ENCODE measurements at places on chromosomes 12 and 14.
A peak's percentile ranks its signal among the peaks of the same experiment; 100 is the strongest.

DNA sequence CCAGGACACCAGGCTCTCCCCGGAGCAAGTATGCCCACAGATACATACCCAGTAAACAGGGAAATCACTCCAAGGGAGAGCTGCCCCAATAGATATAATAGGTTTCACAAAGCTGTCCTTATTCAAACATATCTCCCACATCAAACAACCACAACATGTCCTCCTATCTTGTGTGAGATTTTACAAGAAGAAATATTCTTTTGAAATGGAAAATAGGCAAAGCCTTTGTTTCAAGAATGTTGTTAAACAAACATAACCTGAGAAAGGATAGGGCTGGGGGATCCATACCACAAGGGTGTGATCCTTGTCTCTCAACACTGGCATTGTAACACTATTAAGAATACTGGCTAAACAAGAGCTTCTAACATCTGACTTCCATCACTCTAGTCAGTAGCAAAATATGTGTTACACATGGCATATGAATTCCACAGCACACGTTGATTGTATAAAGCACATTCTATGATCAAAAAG is 32.9 kb downstream of the LGR5 start:
- no peak for DNase-seq

- DNase-seq = peak; percentile 60
Measured at GRCh38 chr12:67989184-67989920, at the start of gene IFNG-AS1. Gene IFNG-AS1 (plus strand): TSS chr12:67989447.

- no peak for DNase-seq
Measured at GRCh38 chr14:59771577-59771976, 99.0 kb downstream of the RTN1 start.

GRCh38 chr14:50064993-50065392 is 51.4 kb downstream of the VCPKMT start:
- DNase-seq = peak; percentile 68

DNA sequence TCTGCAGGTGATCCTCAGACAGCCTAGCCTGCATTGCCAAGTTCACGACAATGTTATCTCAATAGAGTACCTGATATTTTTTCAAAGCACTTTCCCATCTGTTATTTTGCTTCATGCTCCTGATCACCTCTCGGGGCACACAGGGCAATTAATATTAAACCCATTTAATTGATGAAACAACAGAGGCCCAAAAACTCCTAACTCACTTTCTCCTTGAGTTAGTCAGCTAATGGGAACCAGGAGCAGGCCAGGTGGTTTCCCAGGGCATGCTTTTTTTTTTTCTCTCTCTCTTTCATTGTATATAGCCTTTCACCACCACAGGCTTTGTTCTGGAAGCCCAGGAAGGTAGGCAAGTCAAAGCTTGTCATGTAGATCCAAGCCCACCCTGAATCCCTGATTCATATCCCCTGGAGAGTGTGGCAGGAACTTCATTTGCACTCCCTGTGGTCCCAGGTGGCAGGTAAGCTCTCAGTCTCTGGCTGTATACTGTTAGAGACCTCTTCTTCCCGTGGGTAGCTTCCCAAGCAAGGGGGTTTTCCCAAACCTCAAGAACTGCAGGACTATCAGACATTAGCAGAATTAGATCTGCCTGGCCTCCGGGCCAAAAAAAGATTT is 41.6 kb upstream of the MAP1LC3B2 start:
- no peak for DNase-seq

GRCh38 chr14:36538051-36538450 is 18.0 kb upstream of the NKX2-1 start:
- DNase-seq = no peak

- DNase-seq = no peak
Measured at GRCh38 chr12:108665608-108666202, 32.0 kb upstream of the SELPLG start.

DNA sequence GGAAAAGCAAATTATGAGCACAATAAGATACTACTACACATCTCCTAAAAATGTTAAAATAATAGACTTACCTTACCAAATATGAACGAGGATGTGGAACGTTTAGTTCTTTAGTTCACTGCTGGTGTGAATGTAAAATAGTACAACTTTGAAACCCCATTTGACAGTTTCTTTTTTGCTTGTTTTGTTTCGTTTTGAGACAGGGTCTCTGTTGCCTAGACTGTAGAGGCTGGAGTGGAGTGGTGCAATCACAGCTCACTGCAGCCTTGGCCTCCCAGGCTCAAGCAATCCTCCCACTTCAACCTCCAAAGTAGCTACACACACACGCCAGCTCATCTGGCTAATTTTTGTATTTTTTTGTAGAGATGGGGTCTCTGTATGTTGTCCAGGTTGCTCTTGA is 136.4 kb upstream of the FAR2 start:
- DNase-seq = no peak

DNA sequence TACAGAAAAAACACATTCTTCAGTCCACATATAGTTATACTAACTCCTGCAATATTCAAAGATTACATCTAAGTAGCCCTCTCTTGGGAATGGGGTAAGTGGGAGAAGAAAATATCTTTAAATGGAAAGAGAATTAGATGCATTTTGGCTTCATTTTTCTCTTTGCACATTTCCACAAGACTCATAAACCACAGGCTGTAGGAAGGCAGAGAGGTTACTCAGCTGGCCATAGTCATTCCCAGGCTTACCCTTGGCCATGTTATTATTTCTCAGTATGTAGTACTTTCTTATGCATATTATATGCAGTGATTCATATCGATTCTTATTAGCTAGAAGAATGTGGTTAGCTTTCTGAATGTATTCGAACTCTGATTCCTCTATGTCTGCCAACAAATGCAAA is 92.2 kb downstream of the PTPRR start:
- no peak for DNase-seq

- no peak for DNase-seq
Measured at GRCh38 chr12:122062832-122063693, 15.5 kb upstream of the MLXIP start.

GRCh38 chr14:58362798-58363412 is 32.8 kb upstream of the TOMM20L start:
- peak; percentile 27 for DNase-seq

GRCh38 chr12:93757792-93758694 is 80.9 kb downstream of the CRADD start:
- no peak for DNase-seq

GRCh38 chr12:68905733-68906132 is 27.2 kb downstream of the CPM start:
- no peak for DNase-seq

- no peak for DNase-seq
Measured at GRCh38 chr14:104180561-104181165, 42.3 kb downstream of the KIF26A start.

- DNase-seq = no peak
Measured at GRCh38 chr12:80721326-80721725, 4.6 kb downstream of the MYF5 start.

DNA sequence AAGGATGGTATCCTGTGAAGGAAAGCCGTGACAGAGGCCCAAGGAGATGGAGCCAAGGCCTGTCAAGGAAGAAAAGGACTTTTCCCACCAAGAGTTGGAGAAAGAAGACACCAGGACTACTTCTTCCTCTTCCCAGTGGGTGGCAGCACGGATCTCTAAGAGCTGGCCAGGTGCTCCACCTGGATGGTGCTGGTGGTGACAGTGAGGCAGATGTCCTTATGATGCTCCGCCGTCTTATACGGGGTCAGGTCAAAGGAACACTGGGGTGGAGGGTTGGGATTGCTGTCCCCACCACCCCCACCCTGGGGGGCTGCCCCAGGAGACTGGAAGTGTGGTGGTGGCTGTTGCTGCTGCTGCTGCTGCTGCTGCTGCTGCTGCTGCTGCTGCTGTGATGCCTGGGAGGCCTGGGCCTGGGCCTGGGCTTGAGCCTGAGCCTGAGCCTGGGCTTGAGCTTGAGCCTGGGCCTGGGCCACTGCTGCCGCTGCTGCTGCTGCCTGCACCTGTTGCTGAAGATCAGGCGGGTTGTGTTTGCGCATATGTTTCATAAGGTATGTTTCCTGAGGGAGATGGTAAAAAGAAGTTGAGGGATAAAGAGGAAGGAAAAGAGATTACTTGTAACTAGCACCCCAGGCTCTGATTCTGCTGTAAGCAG is 4.8 kb upstream of the ING4 start:
- DNase-seq = no peak

DNA sequence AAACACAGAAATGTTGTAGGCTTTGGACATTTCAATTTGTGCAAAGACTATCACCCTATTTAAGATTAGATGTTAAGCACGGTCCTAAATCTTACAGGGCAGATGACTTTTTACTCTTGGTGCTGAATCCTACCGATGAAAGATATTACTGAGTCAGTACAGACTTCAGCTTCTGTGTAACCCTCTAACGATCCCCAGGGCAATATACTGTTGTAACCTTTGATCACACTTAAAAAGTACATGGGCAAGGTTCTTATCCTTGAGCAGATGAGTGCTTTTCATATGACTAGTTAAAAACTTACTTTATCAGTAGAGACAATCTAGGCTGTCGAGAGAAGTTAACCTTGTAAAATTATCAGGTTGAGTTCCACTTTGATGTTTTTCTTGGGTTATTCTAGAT is 22.5 kb downstream of the PDE3A start:
- no peak for DNase-seq

- DNase-seq = no peak
Measured at GRCh38 chr12:80936642-80937390, 918 bp downstream of the LIN7A start.

DNA sequence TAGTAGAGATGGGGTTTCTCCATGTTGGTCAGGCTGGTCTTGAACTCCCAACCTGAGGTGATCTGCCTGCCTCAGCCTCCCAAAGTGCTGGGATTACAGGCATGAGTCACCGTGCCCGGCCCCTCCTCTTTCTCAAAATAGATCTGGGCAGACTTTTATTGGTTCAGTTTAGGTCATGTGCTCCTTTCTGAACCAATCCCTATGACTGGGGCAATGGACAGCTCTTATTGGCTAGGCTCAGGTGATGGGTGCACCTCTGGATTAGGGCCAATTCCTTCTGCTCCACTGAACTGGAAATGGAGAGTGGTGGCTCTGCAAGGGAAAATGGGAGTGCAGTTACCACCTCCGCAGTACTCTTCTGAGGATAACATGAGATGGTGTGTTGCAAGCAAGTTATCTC is 6.2 kb upstream of the ATP6V0A2 start:
- no peak for DNase-seq

- DNase-seq = no peak
Measured at GRCh38 chr12:25434515-25434914, 118.6 kb downstream of the LMNTD1 start.

GRCh38 chr14:90558041-90558982 is 161.5 kb downstream of the CALM1 start:
- no peak for DNase-seq

- no peak for DNase-seq
Measured at GRCh38 chr14:24122416-24122815, 7.7 kb upstream of the NRL start.

DNA sequence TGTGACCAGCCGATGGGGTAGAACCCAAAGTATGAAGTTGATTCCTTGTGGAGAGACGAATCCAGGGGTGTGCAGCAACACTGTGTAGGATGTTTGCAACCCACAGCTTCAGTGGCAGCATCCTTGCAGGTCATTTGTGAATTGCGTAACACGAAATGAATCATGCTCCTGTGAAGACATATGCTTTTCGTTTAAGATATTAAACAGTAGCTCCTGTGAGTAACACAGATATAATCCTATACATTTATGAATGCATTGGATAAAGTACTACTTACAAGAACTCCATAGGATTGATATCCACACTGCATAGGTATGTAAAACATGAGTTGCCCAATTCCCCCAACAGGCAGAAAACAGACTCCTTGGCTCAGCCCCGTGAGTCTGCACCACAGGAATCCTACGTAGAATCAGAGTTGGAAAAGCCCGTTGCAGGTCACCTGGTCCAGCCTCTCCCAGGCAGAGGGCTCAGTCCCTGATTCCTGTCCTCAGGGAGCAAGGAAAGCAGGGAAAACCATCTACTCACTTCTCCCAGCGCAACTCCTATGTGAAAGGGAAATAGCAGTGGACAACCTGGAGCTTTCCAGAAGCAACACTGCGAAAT is 75.8 kb downstream of the GPATCH2L start:
- no peak for DNase-seq

DNA sequence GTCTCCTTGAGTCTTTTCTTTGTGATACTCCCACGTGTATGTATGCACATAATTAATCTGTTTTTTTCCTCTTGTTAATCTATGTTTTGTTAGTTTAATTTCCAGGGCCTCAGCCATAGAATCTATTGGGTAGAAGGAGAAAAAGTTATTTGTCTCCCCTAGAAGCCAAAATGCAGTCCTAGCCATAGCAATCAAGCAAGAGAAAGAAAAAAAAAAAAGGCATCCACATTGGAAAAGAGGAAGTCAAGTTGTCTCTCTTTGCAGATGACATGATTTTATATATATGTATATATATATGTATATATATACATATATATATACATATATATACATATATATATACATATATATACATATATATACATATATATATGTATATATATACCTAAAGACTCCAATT is 25.4 kb upstream of the ETV6 start:
- DNase-seq = no peak

- DNase-seq = no peak
Measured at GRCh38 chr14:72463291-72463866, 430.5 kb downstream of the DPF3 start.

DNA sequence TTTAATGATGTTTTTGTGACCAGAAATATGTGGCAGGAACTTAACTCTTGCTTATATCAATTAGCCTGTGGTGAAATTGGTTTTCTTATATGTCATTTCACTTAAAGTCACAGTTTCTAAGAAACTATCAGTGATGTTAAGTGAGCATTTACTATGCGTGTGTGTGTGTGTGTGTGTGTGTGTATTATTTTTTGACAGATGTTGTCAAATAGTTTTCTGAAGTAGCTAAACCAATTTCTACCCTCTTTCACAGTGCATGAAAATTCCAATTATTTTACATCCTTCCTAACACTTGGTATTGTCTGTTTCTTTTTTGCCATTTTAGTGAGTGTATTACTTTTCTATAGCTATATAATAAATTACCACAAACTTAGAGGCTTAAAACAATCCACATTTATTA is 122.1 kb upstream of the CAND1 start:
- DNase-seq = no peak

DNA sequence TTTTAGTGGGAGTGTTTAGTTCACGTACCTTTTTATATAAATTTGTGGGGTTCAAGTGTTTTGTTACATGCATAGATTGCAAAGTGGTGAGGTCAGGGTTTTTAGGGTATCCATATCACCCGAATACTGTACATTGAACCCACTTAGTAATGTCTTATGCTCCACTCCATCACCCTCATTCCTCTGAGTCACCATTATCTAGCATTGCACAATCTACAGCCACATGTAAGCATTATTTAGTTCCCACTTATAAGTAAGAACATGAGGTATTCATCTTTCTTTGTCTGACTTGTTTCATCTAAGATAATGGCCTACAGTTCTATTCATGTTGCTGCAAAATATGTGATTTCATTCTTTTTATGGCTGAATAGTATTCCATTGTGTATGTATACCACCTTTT is 583.7 kb upstream of the LRFN5 start:
- DNase-seq = no peak

Measured in CD4-positive, alpha-beta memory T cell (primary cell).